CD4-positive, alpha-beta T cell treated with Interleukin-10 for 1 hour (primary cell): ENCODE measurements at places on chromosomes 7 and 10.

- no peak for DNase-seq
These were observed 38.8 kb downstream of the NRBF2 start for GRCh38 chr10:63171926-63172325.

DNA sequence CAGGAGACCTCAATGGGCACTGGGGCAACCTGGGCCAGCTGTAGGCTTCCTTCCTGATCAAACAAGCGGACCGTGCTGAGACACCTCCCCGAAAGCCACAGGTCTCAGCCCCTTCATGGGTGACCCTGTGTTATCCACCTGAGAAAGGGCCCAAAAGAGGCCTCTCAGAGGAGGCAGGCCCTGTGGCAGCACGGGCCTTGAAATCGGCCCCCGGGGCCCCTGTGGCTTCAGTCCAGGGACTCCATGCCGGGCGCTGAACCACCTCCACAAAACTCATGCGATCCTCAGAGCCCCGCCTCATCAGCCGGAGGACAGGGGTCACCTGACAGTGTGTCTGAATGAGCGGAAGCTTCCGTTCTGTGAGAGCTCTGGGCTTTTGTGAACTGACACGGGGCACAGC lies 307.1 kb downstream of the PAXIP1 start:
- no peak for DNase-seq

DNA sequence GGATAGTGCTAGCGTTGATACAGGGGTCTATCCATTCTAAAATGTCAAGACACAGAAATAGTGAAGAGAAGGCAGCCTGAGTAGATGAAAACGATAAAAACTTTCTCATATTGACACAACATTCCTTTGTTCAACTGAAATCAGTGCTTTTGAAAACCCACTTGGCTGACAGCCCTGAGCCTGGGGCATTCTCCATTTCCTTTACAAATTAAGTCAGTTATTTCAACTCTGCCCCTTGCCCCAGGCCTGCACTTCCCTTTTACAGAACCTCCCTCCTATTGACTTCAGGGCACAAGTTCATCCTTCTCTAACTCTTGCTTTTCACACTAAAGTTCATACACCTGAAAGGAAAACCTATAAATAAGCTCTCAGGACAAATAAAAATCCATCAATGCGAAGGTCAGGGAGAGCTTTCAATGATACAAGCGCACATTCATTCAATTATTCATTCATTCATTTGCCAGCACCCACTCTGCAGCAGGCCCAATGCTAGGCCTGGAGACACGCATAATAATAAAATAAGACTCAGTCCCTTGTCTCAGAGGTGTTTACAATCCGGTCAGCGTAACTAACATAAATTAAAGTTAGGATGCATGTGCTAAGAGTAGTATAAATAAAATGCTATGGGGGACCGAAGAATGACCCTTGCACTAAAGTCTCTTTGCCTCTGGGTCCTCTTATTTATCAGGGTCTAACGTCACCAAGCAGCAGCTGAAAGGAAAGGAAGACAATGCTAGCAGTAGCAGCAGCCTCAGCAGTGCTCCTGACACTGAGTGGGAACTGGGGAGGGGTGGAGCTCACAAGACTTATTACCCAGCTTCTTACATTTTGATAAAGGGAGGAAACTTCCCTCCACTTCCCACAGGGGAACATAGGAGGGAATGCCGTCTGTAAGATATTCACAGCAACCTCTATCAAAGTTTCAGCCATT lies 134.8 kb downstream of the PDE1C start:
- DNase-seq, result no peak

GRCh38 chr10:30215623-30216022 lies 133.5 kb downstream of the MTPAP start:
- no peak for DNase-seq

DNA sequence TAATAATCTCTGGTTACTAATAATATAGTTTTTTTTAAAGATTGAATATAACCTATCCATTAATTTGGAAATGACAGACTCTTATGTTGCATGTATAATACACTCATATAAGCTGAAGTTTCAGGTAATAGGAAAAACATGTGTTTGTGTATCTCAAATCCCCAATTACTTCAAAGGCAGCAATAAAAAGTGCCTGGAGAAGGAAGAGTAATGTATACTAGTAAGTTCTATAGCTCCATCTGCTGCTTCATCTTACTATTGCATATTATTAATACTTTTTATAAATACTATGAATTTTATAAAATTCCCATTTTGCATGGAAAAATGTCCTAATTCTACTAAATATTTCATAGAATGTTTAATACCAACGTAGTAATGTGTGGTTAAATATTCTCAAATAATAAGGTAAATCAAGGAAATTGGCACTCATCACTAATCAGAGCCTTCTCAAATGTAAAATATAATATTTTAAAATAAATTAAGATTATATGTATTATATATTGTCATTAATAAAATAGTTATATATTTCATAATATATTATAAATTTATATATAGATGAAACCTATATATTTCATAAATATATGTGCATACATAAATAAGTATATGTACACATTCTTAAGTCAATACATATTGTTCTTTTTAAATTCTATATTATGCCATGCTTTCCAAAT lies 311.9 kb downstream of the HGF start:
- no peak for DNase-seq
